ENCODE measurements at places on chromosomes 16 and 17.

DNA sequence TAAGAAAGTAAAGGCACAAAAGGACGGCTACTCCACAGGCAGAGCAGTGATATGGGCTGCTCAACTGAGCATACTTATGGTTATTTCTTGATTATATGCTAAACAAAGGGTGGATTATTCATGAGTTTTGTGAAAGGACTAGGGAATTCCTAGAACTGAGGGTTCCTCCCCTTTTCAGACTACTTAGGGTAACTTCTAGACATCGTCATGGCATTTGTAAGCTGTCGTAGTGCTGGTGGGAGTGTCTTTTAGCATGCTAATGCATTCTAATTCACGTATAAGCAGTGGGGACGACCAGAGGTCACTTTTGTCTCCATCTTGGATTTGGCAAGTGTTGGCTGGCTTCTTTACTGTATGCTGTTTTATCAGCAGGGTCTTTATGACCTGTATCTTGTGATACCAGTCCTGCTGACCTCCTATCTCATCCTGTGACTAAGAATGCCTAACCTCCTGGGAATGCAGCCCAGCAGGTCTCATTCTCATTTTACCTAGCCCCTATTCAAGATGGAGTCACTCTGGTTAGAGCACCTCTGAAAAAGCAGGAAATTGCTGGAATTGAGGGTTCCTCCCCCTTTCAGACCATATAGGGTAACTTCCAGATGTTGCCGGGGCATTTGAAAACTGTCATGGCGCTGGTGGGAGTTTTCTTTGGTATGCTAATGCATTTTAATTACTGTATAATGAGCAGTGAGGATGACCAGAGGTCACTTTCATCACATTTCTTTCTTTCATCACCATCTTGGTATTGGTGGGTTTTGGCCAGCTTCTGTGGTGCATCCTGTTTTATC, 388.5 kb downstream of the XYLT1 start:
- DNase-seq, result no peak

DNA sequence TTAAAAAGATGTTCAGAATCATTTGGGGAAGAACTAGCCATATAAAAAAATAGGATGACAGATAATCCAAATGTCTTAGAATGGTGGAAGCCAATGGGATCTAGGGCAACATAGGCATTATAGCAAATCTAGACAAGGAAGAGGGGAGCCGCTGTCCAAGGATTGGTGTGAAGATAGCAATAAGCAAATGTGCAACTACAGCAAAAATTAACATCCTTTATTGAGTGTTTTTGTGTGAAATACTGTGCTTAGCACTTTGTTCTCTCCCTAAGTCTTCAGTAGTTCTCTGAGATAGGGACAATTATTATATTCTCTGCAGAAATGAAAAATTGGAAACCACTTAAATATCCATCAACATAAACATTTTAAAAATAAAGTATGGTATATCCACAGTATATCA, 177.0 kb downstream of the PHKB start:
- DNase-seq, result no peak

DNA sequence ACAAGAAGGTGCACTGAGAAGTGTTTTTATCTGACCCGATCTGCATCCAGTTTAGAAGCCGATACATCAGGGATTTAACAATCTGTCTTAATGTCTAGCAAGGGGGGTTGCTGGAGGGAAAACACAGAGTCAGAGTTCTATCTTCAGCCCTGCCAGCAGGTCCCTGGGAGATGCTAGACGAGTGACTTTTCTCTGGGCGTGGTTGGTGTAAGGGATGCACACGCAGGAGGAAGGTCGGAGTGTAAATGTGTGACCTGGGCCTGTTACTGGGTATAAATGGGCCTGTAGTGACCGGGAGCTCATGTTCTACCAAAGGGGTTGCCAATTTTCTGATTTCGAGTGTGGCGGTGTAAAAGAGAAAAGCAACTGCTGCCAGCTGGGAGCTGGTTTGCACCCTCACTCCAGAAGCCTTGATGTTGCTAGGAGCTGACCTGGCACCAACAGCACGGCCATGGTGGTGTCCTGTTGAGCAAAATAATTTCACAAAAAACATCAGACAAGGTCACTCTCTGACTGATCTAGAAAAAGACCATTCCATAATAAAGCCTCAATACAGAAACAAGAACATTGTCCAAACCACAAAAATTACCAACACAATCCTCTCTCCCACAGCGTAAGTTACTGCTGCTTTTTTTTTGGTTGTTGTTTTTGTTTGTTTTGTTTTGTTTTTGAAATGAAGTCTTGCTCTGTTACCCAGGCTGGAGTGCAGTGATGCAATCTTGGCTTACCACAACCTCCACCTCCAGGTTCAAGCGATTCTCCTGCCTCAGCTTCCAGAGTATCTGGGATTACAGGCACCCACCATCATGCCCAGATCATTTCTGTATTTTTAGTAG, 1.3 kb upstream of the KCTD13 start:
- DNase-seq, result no peak

- no peak for DNase-seq
Measured at GRCh38 chr17:76499267-76499667, 2.0 kb downstream of the RHBDF2 start.

DNA sequence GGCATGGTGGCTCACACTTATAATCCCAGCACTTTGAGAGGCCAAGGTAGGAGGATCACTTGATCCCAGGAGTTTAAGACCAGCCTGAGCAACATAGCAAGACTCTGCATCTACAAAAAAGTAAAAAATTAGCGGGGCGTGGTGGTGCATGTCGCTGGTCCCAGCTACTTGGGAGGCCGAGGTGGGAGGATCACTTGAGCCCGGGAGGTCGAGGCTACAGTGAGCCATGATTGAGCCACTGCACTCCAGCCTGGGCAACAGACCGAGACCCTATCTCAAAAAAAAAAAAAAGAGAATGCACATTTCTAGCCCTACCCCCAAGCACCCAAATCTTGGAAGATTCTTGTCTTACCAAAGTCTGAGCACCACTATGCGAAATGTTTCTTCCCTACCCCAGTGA, 15.6 kb upstream of the RHOT1 start:
- no peak for DNase-seq

Data from fibroblast of skin of scalp (primary cell).